ENCODE measurements at places on chromosomes 6 and 20.

- DNase-seq, result no peak
Observed at GRCh38 chr20:61661025-61661424, 404.7 kb downstream of the TAF4 start.

GRCh38 chr6:140319209-140319608 lies 944.8 kb upstream of the CITED2 start:
- DNase-seq, result no peak

DNA sequence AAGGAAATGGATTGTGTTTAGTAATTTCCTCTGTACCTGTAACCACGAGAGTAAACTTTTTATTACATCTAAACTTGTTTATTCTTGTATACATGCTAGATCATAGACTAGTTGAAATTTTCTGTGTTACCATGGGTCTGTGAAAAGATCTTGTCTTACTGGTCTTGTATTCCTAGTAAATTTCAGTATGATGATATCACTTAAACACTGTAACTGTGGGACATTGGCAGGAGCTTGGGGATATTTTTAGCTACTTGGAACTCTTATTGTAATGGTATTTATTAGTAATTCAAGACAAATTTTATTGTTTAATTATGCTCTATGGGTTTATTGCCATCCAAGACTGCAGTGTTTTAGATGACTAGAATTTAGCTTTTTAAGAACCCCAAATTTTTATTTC lies 25.9 kb upstream of the TULP4 start:
- peak; percentile 89 for DNase-seq

GRCh38 chr20:46341074-46342009 lies 33.0 kb upstream of the CDH22 start:
- no peak for DNase-seq

DNA sequence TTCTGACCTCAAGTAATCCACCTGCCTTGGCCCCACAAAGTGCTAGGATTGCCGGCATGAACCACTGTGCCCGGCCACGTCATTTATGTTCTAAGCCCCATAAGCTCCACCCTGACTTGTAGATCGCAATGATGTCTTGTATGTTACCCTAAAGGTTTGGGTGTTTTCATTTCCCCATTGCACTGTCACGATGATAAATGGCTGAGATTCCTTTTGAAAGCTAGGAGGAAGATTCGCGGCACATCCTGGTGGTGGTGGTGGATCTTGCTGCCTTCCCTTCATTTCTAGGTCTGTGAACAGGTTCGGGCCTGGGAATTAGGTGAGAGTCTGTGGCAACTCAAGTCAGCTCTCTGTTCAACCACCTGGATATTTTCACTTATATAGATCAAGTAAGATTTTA lies 28.3 kb downstream of the MUC22 start:
- DNase-seq, result no peak

Data from BJ (cell line).